Lung (tissue), 17 donors: ENCODE measurements at places on chromosomes 13 and 19.

DNA sequence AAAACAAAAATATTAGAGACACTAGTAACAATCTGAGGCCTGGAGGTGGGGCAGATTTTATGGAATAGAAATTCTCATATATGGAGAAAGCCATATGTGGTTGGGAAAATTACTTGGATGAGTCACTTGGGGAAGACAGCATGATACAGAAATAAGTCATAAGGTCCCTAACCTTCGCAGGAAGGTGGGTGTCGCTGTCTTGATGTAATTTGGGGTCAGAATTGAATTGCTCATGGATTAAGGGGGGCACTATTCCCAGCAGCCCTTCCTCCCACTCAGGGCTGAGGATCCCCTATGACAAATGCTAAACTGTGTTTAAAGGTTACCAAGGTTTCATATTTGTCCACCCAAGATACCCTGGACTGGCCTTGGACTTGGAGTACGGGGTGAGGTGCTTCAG lies 5.0 kb downstream of the RDH8 start:
- no peak for DNase-seq

DNA sequence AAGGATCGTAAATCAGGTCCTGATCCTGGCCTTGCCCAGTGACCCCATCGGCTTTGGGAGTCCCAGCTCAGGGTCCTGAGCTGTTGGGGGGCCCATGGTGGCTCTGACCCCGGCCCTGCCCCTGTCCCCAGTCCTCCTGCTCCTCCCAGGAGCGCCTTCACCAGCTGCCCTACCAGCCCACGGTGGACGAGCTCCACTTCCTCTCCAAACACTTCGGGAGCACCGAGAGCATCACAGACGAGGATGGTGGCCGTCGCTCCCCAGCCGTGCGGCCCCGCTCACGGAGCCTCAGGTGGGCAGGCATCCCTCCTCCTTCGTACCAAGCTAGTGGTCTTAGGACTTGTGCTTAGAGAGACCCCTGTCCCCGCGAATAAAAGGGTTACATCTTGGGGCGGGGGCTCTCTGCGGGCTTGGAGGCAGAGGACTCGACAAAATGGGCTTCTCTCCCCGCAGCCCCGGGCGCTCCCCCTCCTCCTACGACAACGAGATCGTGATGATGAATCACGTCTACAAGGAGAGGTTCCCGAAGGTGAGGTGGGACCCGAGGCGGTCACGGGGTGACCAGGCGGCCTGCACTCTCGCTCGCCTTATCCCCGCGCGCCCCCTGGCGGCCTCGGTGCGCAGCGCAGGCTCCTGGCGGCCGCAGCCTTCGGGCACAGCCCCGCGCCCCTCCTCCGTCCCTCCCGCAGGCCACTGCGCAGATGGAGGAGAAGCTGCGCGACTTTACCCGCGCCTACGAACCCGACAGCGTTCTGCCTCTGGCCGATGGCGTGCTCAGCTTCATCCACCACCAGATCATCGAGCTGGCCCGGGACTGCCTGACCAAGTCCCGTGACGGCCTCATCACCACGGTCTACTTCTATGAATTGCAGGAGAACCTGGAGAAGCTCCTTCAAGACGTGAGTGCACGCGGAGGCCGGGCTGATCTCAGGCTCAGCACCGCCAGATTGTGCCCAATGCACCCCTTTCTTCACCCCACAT lies 9.1 kb downstream of the MAST1 start:
- peak; percentile 83 for DNase-seq

- peak; percentile 73 for DNase-seq
Observed at GRCh38 chr13:71879129-71879535, 12.1 kb upstream of the DACH1 start.

GRCh38 chr19:40217934-40218890 lies at the start of gene TTC9B:
TTC9B (minus strand) TSS chr19:40218384; CDS start chr19:40218381, 3 bp downstream.
- peak; percentile 41 for DNase-seq

- no peak for DNase-seq
Observed at GRCh38 chr13:44160591-44161191, 212.9 kb upstream of the SERP2 start.

GRCh38 chr13:60662595-60662994 lies 265.6 kb downstream of the TDRD3 start:
- DNase-seq, result no peak

DNA sequence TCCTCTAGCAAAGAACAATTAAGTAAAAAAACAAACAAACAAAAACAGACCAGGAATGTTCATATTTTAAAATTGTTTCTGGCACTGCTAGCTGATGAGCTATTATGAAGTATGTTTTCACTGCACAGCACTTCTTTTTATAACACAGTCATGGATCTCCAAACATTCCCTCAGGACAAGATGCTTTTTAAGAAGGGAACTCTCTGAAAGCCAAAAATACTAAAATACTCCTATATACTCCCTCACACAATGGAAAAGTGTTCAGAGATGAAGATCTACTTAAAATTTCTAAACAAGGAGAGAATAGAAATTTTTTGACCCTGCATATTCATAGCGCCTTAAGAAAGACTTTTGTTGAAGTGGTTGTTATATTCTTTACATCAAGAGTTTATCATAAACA lies 926.8 kb downstream of the DIAPH3 start:
- peak; percentile 13 for DNase-seq

- DNase-seq, result no peak
Observed at GRCh38 chr13:76684336-76684735, 201.9 kb downstream of the KCTD12 start.
